ENCODE measurements at places on chromosomes 1 and 21.

DNA sequence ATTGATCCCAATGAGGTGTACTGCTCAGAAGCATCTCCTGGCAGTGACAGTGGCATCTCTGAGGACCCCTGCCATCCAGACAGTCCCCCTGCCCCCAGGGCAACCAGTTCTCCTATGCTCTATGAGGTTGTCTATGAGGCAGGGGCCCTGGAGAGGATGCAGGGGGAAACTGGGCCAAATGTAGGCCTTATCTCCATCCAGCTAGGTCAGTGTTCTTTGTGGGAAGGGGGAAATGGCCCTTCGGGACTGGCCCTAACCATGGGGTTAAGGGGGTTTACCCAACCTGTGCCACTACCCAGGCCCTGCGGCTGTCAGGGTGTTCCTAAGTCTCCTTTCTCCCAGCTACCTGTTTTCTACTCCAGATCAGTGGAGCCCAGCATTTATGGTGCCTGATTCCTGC, 1.3 kb downstream of the CREB3L4 start:
- DNase-seq, result no peak

- no peak for DNase-seq
Measured at GRCh38 chr1:231172411-231172810, 10.6 kb downstream of the TRIM67 start.

DNA sequence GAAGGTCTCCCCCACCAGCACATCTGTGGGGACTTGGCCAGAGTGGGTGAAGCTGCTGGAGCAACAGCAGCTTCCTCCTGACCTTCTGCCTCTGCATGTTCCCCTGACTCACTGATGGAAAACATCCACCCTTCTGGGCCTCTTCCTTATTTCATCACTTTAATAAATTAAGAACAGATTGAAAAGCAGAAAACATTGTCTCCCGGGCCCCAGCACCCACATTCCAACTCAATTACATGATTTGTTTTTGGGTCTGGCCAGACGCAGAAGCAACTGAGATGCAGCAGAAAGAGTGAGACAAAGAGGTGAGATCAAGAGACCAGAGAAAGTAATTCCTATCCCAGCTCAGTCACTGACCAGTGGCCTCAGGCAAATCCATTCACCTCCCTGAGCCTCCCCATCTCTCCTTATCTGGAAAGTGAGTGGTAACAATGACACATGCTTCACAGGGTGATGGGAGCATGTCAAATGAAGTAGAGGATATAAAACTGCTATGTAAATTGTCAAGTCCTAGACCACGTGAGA, 157.1 kb downstream of the ELAVL4 start:
- DNase-seq, result no peak

- no peak for DNase-seq
Measured at GRCh38 chr1:109188781-109189180, 24.9 kb upstream of the SARS1 start.

GRCh38 chr1:43238991-43239469, 30.8 kb upstream of the TMEM125 start:
- DNase-seq, result no peak

DNA sequence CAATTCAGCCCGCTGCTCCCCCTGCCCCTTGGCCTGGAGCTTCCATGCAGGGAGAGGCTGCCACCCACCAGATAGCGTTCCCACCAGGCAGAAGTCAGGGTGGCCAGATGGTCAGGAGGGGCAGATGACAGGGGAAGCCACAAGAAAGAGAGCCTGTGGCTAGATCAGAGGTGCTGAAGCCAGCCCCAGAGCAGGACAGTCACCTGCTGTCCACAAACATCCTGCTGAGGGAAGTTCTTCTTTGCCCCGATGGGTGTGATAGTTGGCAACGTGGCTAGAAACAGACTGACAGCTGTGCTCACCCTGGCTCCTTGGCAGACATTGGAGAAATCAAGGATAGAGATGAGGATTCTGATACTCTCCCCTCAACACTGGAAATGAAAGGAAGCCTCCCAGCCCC, 27.2 kb upstream of the SRP9 start:
- DNase-seq, result no peak

DNA sequence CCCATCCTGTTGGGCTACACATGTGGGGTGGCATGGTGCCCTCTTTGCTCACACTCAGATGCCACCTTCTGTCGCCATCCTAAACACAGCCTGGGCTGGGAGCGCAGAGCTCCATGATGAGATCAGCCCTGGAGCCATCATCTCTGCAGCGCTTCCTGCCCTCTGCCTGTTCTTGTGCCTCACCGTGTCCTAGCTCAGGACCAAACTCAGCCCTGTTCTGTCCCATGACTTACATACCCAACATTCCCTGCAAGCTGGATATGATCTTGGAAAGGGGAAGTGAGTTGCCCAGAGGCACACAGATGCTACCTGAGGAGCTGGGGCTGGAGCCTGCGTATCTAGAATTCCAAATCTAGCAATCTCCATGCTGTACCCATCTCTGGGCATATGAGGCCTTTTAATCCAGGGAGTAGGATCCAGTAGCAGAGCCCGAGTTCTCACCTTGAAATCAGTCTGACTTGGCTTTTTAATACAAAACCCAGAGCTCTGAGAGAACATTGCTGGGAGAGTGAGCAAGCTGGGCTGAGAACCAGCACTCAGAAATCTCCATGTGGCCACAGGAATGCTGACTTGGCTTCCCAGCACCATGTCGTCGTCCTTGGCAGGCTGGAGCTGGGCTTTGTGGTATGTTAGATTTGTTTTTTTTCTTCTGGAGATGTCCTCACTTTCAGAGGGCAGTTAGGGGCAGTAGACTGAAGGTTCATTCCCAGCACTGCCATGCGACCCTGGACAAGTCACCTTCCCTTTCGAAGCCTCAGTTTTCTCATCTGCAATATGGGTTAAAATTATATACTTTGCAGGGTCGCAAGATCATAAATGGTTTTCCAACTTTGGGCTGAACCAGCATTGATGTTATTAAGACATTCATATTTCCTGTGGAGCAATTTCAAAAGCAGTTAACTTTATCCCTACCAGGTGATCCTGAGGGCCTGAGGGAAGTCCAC, 2.6 kb downstream of the ALPL start:
- no peak for DNase-seq

DNA sequence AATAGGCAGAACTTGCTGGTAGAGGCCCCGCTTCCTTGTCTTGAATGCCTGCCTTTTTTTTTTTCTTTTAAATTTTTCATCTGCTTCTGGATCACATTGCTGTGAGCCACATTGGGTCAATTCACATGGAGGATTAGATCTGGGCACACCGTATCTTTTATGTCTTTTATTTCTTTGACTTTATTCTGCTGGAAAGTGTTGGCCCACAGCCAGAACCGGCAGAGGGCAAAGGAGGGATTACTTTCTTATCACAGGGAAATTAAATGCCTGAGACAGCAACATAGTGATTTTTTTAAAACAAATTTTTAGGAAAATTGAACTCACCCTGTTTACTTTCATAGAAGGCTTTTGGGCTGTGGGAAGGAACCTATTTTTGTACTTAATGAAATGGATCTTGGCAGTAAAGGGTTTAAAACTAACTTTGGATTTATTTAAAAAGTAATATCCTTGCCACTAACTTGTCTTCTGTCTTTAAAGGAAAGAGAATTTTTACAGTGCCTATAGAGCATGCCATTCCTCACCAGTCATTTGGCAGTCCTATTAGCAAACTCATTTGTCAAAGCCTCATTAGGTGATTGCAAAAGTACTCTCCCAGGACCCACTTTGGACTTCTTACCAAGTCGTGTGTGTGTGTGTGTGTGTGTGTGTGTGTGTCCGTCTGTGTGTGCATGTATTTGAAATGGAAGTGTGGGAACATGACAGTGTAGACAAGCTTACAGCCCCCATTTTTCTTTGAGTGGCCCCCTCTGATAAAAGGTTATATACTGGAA, 68.4 kb downstream of the ST6GALNAC3 start:
- DNase-seq, result no peak

- no peak for DNase-seq
Measured at GRCh38 chr1:114854693-114855320, at the start of gene SYCP1. TSS of gene SYCP1 (plus strand) at chr1:114854863. CDS start at chr1:114855465, 602 bp downstream.

DNA sequence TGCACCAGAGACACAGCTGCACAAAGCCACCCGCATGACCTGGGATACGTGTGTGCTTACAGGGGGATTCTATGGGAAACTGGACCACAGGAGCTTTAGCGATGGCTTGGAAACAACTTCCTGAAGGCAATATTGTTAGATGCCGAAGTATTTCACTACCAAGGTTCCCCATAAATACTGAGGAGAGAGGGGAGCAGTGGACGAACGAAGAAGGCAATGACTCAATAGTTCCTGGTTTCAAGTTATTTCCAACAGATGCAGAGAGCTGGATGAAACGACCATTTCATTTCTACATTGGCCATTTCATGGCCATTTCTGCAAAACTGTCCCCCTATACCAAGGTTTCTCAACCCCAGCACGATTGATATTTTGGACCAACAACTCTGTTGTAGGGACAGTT, 61.3 kb downstream of the CD34 start:
- no peak for DNase-seq

DNA sequence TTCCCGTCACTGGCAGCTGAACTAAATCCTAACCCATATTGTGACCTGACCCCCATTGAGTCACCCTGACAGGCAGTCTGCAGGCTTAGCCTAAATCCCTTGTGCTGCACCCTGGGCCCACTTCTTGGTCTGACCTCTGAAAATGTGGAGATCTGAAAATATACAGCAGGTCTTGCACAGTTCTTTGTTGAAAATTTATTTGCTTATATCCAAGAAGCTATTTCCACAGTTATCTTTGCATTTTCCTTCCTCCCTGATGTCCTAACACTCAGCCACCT, 87.1 kb downstream of the BCAR3 start:
- DNase-seq, result no peak

GRCh38 chr1:205750138-205751035, at the start of gene NUCKS1:
TSS of gene NUCKS1 (minus strand) at chr1:205750182. CDS start at chr1:205749973, 209 bp downstream.
- DNase-seq, result peak; percentile 97

GRCh38 chr1:17957588-17958267, 149.9 kb upstream of the IGSF21 start:
- no peak for DNase-seq

DNA sequence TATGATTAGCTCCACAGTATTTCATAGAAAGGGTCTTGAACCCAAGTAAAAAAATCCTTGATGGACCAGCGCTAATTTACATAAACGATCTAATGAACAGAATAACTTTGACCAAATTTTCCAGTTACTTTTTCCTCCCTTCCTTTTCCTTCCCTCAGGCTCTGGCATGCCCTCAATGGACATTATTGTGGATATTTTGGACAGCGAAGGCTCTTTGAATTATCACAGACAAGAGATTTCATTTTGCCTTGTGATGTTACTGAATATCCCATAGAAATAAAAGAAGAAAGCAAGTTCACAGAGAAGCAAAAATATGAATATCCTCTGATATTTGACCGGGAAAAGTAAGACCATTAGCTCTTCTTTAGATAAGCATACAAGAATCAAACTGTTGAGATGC, 60.3 kb upstream of the EXO1 start:
- no peak for DNase-seq

DNA sequence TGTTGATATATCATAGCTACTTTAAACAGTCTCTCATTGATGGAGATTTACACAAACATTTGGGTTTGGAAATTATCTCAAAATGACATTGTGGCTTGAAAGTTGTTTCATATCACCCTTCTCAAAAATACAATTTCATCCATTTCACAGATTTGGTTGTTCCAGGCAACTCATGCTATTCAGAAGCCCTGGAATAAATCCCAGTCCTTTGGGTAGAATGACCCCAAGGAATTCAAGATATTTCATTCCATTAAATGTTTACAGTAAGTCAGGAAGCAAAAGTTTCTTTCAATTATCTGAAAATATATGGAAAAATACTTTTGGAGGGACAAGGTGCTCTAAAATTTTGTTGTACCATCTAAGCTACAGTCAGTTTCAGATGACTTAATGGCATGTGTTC, 27.1 kb downstream of the MPZL1 start:
- DNase-seq, result no peak

GRCh38 chr21:29098156-29098555, 24.7 kb upstream of the CCT8 start:
- DNase-seq, result no peak

- no peak for DNase-seq
Measured at GRCh38 chr1:25643929-25644328, 27.3 kb downstream of the MAN1C1 start.

DNA sequence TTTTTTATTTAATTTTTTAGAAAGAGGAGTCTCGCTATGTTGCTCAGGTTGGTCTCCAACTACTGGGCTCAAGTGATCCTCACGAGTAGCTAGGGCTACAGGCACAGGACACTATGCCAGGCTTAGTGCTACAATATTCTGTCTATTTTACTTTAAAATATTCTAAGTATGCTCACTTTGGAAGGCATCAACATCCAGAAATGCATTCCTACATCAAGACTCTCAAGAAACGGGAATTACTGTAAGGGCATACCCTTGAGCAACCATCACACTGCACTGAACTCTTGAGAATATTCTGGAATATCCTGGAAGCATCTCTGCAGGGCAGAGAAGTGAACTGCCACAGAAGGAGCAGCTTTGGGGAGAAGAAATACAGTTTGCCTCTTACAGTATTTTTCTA, 565 bp upstream of the DMRTB1 start:
- no peak for DNase-seq

DNA sequence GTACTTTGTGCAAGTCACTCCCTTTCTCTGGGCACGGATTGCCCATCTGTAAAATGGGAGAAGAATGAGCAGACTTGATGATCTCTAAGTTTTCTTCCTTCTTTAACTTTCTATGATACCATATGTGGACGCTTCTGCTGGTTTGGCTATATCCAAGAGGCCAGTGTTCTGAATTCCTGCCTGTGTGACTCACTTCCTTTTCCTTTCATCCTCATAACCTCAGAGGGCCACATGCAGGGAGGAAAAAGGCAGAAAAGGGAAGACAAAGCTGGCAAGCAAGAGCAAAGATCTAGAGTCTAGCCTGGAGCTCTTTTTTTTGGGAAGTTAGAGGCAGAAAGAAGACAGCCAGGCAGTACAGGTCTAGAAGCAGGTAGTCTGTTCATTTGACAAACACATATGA, 151.2 kb downstream of the OMA1 start:
- DNase-seq, result no peak

- no peak for DNase-seq
Measured at GRCh38 chr1:181518152-181518551, 34.8 kb downstream of the CACNA1E start.

All from activated CD4-positive, alpha-beta T cell treated with anti-CD3 and anti-CD28 coated beads for 4 hours (primary cell).